ENCODE measurements at places on chromosomes 3 and 15.

DNA sequence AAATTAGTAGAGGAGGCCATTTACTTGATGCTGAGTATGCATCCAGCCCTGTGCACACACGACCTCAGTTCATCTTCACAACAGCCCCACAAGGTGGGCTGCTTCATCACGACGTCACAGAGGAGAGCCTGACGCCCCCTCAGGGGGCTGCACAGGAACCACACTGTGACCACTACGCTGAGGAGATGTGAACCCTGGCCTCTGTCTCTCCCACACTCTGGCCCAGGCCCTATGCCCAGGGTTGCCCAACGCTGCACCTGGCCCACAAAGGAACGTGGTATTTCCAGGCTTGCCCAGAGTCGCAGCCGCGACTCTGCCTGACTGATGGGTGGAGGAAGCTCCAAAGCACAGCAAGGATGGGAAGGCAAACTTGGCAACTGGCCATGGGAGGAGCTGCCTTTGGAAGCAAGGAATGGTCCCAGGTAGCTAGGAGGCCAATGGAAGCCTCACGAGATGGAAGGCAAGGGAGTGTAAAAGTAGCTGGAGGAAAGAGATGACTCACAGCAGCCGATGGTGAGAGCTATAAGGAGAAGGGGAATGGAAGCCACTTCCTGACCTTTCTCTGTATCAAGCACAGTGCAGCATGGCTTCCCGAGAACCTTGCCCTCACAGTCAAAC, 226.0 kb downstream of the KLF13 start:
- DNase-seq, result no peak

DNA sequence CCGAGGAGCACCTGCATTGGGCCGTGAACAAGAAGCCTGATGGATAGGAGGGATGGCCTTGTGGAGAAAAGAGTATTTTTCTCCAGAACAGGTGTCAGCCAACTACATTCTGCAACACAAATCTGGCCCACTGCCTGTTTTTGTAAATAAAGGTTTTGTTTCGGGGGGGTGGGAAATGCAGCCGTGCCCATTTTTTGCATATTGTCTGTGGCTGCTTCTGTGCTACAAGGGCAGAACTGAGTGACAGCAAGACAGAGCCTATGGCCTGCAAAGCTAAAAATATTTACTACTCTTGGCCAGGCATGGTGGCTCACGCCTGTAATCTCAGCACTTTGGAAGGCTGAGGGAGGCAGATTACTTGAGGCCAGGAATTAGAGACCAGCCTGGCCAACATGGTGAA, 95.9 kb upstream of the AKAP13 start:
- DNase-seq, result no peak

DNA sequence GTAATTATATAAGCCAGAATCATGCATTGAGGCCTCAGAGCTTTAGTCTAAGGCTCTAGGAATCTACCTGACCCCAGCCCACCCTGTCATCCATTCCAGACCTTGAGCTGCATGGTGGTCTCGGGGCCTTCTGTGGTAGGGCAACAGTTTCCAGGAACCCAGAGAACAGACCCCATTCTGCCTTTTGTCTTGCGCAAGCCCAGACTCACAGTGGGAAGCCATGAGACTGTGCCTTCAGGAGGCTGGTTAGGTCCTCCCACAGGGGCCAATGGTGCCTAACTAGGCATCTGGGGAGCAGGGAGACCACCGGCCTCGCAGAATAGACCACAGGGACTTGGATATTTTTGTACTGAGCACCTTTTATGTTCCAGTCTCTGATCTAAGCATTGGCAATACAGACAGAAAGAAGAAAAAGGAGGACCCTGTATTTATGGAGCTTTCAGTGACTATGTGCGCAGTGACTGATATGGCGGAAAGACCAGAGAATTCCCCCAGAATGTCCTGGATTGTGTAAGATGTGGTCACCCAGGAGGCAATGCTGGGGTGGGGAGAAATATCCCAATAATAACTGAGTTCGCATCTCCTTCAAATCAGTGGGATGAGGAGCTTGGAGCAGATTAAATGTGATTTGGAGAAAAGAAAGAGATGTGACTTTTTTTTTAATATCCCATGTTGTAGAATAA, 40.1 kb downstream of the MCF2L2 start:
- no peak for DNase-seq

DNA sequence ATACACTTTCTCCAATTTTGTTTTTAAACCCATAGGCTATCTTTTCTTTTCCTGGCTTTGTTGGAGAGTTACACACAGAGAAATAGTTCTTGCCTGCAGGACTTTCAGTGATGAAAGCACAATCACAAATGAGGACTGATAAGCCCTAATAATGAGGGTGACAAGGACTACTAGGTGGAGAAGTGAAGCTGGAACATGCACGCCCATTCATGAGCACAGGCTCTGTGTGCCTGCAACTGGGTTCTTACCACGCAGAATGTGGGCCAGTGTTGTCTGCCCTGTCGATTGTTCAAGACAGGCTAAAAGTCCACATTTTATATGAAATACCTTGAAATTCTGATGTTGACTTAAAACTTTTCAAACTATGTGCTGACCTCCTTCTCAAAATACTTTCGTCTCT, 162.3 kb upstream of the STRIT1 start:
- no peak for DNase-seq

DNA sequence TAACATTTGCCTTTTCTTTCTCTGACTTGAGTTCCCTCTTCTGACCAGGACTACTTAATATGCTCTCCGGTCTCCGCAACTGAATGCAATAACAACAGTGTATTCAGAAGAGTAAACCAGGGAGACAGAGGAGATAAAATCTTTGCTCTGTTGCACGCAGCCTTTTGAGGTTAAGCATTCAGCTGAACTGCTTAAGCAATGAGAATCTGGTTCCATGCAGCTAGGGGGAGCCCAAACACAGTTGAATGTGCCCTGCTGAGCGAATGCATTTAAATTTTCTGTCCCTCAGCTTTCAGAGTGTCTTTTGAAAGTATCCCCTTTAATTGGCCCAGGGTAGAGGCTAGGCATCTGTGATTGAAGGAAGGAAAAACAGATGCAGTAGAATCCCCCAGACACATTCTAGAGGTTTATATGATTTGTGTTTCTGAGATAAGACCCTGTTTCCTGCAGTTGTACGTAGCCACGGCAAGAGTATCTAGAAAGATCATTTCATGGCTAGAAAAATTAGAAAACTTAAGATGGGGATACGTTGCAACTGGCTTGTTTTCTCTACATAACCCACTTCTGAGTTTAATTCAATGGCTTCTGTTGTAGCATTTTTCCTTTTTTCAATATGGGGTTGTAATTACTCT, 309.6 kb downstream of the TUSC7 start:
- DNase-seq, result no peak

DNA sequence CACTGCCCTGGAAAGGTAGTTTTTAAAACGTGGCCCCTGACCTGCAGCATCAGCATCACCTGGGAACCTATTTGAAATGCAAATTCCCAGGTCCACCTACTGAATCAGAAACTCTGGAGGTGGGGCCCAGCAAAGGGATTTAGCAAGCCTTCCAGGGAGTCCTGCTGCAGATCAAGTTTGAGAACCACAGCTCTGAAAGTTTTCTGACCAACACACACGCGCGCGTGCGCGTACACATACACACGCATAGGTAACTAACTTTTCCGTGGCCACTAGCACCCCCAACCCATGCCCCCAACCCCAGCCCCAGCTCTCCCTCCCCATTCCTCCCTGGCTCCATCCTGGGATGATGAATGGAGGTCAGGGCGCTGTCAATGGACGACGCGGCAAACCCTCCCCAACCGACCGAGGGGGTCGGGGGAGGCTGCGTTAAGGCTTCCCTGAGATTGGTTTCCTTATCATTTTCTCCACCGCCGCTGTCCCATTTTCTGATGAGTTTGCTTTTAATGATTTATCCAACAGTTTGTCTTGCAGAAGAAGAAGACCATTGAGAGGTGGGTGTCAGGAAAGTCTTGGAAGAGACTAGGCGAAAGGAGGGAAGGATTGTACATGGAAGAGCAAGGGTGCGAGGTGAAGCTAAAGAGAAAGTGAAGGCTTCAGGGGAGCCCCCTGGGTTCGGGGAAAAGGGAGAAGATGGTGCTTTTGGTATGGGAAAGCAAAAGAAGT, 590 bp upstream of the BOC start:
- DNase-seq, result no peak

DNA sequence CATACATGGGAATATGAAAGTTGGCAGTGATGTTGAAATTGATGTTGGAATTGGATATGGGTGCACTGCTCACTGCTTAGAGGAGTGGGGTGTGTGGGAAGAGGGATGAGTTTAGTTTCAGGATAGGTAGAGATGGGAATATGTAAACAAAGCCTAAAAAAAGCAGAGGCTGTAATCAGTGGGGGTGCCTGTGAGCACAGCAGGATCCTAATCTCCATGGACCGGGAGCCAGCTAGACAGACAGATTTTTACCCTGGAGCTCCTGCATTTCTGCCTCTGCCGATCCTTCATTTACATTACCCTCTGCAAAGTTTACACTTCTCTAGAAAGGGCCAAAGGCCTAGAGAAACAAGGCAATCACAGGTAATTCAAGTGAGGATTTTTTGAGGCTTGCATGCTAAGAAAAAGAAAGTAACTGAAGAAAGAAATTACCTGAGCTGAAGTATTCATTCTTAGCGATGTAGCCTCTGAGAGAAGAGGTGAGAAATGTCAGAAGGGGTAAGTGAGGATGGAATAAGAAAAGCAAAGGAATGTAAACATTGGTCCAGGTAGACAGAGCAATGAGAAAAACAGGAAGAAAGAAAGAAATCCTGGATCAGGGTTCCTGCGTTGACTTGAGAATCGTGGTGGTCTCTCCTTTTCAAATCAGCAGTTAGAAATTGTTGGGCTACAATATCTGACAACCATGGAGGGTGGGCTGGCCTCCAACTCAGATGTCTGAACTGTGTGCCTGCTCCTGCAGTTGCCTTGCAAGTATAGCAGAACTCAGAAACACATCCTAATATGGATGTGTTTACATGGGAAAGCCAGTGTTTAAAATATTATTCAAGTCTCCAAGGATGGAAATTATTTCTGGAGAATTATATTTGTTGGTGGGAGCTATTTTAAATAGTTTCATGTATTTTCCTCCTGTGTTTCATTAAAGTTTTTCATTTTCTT, 79.8 kb downstream of the CRTC3 start:
- DNase-seq, result no peak

- no peak for DNase-seq
Observed at GRCh38 chr3:179731544-179731943, 78.7 kb downstream of the USP13 start.

DNA sequence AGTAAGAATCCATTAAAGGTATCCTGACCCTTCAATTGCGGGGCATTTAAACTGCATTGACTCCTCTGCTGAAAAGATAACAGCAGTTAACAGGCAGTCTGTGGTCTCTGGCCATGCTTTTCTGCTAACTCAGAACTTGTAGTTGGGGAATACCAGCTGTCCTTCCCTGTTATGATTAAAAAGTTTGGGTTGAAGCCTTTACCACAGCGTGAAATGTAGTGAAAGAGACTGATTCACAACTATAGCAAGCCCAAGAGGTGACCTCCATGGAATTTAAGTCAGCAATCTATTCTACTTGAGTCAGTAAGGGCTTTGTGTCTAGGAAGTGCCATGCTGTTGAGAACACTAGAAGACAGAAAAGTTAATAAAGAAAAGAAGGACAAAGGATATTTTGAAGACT, 1037.3 kb downstream of the SI start:
- DNase-seq, result no peak

DNA sequence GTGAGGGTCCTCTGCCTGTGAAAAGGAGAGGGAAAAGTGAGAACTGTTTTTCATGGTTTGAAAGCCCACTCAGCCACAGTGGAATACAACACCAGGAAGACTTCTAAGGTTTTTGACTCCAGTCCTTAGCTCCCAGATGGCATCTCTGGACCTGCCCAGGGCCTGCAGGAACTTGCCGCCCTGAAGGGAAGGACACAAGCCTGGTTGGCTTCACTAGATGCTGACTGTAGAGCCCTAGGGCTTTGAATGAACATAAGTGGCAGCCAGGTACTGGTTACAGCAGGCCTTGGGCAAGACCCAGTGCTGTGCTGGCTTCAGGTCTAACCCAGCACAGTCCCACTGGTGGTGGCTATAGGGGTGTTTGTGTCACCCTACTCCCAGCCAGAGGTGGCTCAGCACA, 21.3 kb upstream of the TMEM266 start:
- DNase-seq, result no peak

DNA sequence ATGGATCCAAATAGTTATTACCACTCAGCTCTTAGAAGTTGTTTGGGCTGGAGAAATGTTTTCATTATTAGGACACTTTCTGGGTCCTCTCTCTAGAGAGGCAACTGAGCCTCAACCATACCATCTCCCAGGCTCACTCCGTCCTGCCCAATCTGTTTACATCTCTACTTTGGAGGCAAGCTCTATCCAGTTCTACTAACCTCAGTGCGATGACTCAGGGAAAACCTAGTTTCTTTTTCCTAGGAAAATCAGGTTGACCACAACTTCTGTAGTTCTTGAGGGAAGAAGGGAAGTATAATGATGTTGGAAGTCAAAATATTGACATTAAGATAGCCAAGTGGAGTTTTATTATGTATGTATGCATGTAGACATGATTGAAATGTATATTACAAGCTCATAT, 40.4 kb downstream of the LPP start:
- no peak for DNase-seq

DNA sequence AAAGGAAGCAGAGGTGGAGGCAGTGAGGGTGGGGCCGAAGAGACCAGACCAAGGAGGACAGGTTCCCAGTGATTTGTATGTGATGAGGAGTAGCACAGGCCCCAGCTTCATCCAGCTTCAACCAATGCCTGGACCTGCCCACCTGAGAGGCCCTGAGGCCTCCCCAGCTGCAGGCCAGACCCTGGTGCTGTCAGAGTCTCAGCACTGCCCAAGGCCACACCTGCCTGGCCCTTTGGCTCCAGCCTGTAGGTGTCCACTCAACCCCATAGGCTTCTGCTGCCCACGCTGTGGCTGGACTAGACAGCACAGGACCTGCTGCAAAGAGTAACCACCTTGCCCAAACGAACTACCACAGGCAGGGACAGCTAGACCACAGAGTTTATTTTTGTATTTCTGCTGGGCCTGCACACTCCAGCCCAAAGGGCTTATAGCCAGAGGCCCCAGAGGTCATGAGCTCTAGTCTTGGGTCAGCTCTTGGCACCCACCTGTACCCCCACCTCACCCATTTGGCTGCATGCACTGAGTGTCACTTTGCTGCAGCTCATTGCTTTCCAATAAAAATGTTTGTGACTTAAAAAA, 81.9 kb upstream of the CDV3 start:
- DNase-seq, result no peak

- DNase-seq, result no peak
Observed at GRCh38 chr3:124201786-124202185, 209.9 kb upstream of the ROPN1 start.

DNA sequence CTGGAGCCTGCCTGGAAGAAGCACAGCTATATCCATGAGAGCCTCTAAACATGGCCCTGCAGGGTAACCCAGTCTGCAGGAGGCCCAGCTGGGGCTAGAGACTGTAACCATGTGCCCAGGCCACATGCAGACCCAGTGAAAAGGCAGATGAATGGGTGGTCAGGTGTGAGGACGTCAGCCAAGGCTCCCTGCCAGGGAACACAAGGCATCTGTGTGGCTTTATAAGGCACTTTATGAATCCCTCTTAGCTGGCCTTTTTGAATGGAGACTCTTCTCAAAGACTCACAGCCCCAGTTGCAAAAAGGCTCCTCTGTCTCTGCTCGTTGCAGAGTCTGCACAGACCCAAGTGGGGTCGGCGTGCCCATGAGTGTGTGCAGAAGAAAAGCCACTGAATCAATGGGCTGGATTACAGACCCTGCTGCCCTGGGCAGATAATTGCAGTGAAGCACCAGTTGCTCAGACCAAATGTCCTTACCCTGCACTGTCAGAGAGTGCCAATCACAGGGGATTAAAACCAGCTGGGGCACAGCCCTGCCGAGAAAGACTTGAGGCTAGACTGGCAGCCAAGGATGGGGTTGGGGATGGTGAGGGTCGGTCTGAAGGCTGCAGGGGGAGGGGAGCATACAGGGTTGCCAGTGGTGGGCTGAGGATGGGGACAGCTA, 154.2 kb downstream of the RAB11A start:
- no peak for DNase-seq

GRCh38 chr15:80586161-80586560, 108.9 kb upstream of the ABHD17C start:
- no peak for DNase-seq

Data from activated CD4-positive, alpha-beta T cell treated with anti-CD3 and anti-CD28 coated beads for 4 hours (primary cell).